ENCODE measurements at places on chromosomes 6 and 20.

- no peak for DNase-seq
Measured at GRCh38 chr20:45857882-45858216, 435 bp downstream of the ZSWIM3 start.

DNA sequence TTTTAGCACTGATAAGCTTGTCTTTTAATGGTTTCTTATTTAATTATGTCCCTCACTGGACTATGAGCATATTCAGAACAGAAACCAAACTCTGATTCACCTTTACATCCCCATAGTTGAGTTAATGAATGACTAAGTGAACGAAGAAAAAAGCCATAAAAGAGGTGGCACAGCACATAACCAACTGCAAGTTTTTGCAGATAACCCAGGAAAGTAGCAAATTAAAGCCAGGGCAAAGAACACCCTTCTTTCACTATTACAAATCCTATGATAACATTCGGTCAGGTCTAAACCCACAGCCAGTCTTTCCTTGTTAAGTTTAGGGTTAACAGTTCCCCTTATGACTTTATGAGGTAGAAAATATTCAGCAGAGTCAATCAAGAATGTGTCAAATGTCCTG is 102.7 kb downstream of the RIN2 start:
- no peak for DNase-seq

DNA sequence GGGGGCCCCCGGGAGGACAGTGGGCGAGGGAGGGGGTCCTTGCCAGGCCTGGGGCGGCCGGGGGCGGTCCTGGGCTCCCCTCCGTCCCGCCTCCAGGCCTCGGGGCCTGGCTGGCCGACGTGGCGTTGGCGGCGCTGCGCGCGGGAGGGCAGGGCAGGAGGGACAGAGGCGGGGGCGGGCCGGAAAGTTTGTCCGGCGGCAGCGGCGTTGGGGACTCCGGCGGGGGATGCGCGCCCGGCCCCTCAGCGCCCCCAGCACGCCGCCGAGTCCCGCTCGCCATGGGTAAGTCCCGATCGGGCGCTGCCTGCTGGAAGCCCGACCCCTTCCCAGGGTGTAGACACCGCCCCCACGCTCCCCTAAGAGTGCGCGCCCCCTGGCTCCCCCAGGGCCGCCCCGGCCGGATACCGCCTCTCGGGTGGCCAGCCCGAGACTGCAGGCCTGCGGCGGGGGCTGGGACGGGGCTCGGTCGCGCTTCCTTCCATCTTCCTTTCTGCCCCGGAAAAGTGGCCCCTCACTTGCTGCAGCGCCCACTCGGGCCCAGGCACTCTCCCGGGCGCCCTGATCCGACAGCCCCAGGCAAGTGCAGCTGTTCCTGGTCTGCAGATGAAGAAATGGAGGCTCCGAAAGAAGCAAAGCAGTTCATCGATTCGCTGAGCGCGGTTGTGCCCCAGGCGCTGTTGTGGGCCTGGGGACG is at the start of gene SLC2A10:
TSS of gene SLC2A10 (plus strand) at position 191 of the 694 bp plus-strand sequence. CDS start at position 279, 88 bp downstream.
- no peak for DNase-seq

DNA sequence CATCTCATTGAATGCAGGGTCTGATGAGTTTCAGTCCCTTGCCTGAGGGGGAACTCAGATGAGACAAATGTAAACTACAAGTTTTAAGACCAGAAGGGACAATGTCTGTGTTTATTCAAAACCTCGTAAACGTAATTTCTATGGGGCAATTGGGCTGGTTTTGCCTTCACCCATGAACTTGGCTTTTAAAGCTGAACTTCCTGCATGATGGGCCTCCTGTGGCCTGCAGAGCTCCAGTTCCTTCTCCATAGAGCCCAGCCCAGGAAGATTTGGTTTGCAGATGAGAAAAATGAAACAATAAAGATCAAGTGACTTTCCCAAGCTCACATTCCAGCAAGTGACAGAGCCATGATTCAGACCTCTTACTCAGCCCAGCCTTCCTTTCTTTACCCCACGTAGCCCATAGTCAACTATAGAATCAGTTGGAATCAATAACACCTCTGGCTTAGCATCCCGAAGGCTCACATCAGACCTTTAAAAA is 612.3 kb downstream of the UTRN start:
- no peak for DNase-seq

DNA sequence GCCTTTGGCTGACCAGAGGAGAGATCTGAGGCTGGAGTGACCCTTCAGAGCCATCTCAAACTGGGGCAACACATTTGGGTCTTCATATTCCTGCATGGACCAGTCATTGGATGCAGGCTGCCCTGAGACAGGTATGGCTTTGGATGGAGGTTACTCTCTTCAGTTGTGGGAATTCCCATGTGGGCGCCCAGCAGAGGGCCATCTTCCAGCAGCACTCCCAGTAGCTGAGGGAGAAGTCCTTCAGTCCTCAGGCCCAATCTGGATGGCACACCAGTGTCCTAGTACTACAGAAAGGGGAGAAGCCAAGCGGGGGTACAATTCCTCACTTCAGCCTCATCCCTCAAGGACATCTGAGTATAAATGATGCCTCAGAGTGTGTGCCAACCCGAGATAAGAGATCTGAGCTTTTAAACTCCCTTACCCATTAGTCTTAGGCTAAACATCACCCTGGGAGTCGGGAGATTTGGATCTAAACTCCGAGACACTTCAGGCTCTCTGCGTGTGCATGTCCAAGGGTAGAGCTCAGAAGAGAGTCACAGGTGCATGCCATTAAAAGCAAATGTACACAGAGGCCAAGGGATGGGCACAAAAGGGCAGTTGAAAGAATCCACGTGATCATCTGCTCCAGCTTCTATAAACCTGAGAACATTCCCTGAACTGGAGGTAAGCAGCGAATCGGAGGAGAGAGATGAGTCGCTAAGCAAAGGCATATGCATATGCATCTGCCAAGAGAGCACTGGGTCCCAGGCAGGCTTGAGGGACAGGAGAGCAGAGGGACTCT is 204.6 kb downstream of the CD83 start:
- DNase-seq = no peak

- peak; percentile 59 for DNase-seq
Measured at GRCh38 chr6:149934249-149935156, 7.3 kb upstream of the ULBP2 start.

DNA sequence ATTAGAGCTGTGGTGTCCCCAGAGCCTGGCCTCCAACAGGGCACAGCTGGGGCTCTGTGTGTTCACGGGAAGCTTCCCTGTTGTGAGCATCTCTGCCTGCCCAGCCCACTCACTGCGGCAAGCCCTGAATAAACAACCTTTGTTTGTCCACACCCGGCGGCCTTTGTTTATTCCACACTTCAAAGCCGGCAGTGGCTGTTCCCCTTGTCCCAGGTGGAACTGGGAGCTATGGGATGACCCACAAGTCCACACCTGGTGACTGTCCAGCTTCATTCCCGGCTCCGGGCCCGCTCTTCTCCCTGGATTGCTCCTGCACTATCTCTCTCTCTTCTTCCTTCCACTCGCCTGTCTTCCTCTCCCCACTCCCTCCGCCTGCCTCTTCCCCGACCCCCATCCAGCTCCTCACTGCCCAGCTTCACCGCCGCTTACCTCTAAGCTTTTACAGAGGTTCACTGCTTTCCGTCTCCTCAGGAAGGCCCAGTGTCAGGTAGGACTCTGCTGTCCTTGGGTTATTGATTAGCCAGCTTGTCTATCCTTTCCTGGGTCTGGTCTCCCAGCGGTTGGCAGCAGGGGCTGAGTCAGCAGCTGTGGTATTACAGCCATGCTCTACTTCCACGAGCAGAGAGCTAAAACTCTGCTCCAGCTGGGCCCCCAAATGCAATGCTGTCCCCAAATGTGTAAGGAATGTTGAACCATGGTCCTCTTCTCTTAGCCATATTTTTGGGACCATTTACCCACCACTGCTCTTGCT is 17.8 kb downstream of the DACT2 start:
- no peak for DNase-seq

GRCh38 chr20:3786126-3786484 is 435 bp downstream of the CENPB start:
- DNase-seq = no peak

- DNase-seq = no peak
Measured at GRCh38 chr20:61192337-61192950, 59.6 kb upstream of the CDH4 start.

- no peak for DNase-seq
Measured at GRCh38 chr20:63002511-63002910, 4.3 kb downstream of the BHLHE23 start.

- no peak for DNase-seq
Measured at GRCh38 chr6:159633196-159633595, 59.8 kb downstream of the SOD2 start.

- DNase-seq = peak; percentile 14
Measured at GRCh38 chr6:154106251-154106650, 67.2 kb downstream of the OPRM1 start.

DNA sequence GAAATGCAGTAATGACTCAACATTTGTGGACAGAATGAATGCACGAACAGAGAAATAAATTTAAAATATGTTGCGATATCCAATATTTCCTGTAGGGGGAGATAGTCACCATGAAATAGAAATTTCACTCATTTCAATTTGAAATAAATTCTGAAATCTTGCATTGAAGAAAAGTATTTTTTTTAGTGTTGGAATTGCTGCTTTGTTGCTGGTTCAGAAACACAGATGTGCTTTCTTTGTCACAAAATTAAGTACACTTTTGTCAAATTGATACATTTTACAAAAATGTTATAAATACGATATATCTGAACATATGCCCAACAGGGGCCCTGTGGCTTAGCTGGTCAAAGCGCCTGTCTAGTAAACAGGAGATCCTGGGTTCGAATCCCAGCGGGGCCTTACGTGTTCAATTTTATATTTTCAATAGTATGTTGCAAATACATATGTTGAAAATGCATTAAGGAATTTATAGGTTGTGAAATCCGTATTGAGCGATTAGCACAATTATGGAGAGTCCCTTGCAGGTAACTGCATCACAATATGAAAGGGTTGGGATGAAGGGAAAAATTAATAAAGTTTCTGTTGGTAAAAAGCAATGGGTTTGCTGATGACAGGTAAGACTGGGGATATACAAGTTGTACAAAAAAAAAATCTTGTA is 85.4 kb upstream of the PRSS16 start:
- DNase-seq = no peak

DNA sequence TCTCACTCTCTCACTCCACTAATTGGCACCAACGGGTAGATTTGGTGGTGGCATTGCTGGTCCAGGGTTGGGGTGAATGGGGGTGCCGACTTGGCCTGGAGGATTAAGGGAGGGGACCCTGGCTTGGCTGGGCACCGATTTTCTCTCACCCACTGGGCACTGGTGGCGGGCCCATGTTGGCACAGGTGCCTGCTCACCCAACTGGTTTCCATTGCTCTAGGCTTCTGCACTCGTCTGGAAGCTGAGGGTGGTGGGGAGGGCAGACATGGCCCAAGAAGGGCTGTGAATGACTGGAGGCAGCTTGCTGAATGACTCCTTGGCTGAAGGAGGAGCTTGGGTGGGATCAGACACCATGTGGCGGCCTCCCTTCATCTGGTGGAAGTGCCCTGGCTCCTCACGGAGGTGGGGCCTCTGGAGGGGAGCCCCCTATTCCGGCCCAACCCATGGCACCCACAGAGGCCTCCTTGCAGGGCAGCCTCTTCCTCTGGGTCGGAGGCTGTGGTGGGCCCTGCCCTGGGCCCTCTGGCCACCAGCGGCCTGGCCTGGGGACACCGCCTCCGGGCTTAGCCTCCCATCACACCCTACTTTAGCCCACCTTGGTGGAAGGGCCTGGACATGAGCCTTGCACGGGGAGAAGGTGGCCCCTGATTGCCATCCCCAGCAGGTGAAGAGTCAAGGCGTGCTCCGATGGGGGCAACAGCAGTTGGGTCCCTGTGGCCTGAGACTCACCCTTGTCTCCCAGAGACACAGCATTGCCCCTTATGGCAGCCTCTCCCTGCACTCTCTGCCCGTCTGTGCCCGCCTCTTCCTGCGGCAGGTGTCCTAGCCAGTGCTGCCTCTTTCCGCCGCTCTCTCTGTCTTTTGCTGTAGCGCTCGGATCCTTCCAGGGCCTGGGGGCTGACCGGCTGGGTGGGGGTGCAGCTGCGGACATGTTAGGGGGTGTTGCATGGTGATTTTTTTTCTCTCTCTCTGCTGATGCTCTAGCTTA is 11.2 kb downstream of the VEGFA start:
- DNase-seq = no peak

- no peak for DNase-seq
Measured at GRCh38 chr6:143971482-143972205, 36.4 kb downstream of the PLAGL1 start.

DNA sequence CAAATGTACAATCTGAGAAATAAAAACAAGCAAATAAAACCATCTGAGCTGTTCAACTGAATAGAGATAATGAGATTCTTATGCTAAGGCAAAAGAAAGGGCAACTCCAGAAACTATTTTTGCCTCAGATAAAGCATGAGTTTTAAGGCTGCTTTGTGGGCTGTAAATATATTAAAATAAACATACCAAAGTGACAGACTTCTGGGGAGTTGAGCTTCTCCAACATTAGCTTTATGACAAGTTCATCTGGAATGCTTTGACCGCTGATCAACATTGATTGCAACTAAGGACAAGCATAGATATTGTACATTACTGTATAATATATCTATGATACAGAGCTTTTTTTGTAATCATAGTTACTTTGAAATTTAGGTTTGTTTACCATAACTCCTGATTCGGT is 19.3 kb downstream of the AK9 start:
- DNase-seq = no peak

- DNase-seq = no peak
Measured at GRCh38 chr20:44018259-44018941, 103.7 kb downstream of the TOX2 start.

- no peak for DNase-seq
Measured at GRCh38 chr6:75333676-75334200, 49.1 kb upstream of the TMEM30A start.

GRCh38 chr6:103872678-103873077 is 987.0 kb downstream of the HACE1 start:
- DNase-seq = no peak

- no peak for DNase-seq
Measured at GRCh38 chr6:165146456-165146855, 162.9 kb downstream of the C6orf118 start.

GRCh38 chr6:84921891-84922290 is 157.5 kb upstream of the TBX18 start:
- no peak for DNase-seq

DNA sequence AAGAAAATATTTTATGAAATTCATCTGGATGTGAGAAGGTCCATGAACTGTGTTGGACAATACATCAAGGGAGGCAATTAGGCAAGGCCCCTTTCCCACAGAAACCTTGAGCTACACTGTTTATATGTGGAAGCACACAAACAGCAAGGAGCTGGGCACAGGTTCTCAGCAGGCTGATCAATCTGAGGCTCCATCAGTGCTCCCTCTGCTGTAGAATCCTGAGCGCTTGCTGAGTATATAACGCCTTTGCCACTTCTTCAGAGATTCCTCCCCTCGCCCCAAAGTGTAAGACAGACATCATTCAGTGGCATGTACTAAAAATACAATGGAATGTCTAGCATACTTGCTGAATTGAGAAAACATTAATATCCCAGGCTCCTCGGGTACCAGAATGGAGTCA is 146.9 kb downstream of the PRKN start:
- no peak for DNase-seq

- peak; percentile 97 for DNase-seq
Measured at GRCh38 chr6:17907406-17908229, 79.8 kb downstream of the KIF13A start.

DNA sequence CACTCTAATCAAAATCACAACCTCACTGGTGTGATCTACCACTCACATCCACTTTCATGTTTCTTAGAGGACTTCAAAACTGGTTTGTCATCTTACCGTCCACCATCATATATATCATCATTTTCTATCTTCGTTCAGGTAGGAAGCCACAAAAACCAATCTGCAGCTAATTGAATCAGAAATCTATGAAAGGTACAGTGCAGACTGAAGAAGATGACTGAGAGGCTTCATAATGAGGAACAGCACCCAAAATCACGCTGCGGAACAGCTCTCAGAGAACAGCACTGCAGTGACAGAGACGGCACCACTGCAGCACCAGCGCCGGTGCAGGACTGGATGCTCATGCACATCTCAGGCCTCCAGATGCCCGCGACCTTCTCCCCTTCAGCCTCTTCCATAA is 13.0 kb downstream of the GMDS start:
- no peak for DNase-seq

Measured in HL-60 (cell line).